ENCODE measurements at places on chromosomes 5 and 9. TPM values are rescaled to one million over a fixed set of nuclear protein-coding genes. Genes with fewer than 3 reads are reported as not detected.

- no peak overlapping the region for H3K27ac ChIP-seq
- H3K27me3 ChIP-seq = no peaks in the 10 kb centered on the region
- H3K36me3 ChIP-seq = no peaks in the 10 kb centered on the region
- H3K4me1 ChIP-seq = peaks cover 2% of the 10 kb centered on the region
- no peak overlapping the region for H3K4me3 ChIP-seq
These were observed 6.6 kb upstream of the ASPN start for GRCh38 chr9:92488681-92489550.

The DDX4 gene
- total RNA-seq = not detected

The ANKRD18A gene
- 2.2 TPM for total RNA-seq

- H3K4me1 ChIP-seq = peaks cover 37% of the 10 kb centered on the region
- no peak overlapping the region for H3K4me3 ChIP-seq
- no peaks in the 10 kb centered on the region for H3K36me3 ChIP-seq
- no peak for DNase-seq
- H3K27ac ChIP-seq = no peak overlapping the region
- H3K27me3 ChIP-seq = no peaks in the 10 kb centered on the region
These were observed 35.6 kb downstream of the TRIO start for GRCh38 chr5:14178671-14179211.

The GPX8 gene
- total RNA-seq = 38.8 TPM

DNA sequence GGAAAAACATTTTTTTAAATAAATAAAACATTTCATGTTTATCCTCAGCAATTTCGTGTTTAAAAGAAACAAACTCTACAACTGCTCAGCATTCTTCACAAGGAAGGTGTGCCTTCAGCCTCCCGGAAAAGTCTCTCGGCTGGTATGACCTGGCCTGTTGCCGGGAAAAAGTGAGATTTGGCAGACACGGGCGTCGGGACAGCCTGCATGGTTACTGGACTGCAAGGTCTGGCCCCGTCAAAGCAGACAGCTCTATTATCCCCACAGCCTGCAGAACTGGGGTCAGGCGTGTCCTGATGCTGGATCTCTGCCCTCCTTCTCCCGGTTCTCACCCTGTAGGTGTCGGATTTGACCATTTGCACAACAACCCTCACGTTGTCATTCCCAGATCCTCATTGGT, 120.3 kb upstream of the SPATA31C2 start:
- DNase-seq = no peak
- no peaks in the 10 kb centered on the region for H3K36me3 ChIP-seq
- peaks cover 4% of the 10 kb centered on the region for H3K4me1 ChIP-seq
- H3K4me3 ChIP-seq = no peak overlapping the region

DNA sequence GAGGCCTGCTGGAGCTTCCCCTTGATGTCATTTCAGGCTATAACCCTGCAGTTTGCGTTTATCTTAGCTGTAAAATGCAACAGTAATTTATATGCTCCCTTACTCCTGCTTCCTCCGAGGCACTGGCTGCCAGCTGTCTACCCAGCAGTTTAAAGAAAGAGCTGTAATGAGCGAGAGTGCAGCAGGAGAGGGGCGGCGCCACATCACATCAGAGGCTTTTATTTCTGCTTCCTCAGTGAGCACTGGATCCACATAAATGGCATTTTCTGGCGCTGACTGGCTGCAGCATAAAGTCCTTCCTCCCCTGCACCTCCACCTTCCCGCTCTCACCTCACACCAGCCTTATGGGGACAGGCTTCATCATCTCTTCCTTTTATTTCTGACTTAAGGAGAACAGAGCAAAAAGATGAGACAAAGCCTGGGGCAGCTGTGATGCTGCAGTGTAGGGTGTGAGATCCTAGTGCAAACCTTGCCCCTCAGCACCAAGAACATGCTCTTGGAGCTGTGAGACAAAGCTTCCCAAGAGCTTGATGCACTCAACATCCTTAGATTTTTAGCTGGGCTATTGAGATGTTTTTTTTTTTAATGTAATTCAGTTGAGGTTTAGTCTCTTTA, 829.6 kb upstream of the ZNF608 start:
- no peak for DNase-seq
- H3K4me1 ChIP-seq = peaks cover 16% of the 10 kb centered on the region
- H3K4me3 ChIP-seq = no peak overlapping the region
- no peaks in the 10 kb centered on the region for H3K36me3 ChIP-seq

The PCDHGA7 gene
- total RNA-seq = 0.41 TPM

- H3K4me1 ChIP-seq = peaks cover 37% of the 10 kb centered on the region
- peak overlapping the region; percentile 77 for H3K27ac ChIP-seq
- no peak for DNase-seq
These were observed 183.0 kb downstream of the GLIS3 start for GRCh38 chr9:4116723-4117460.

DNA sequence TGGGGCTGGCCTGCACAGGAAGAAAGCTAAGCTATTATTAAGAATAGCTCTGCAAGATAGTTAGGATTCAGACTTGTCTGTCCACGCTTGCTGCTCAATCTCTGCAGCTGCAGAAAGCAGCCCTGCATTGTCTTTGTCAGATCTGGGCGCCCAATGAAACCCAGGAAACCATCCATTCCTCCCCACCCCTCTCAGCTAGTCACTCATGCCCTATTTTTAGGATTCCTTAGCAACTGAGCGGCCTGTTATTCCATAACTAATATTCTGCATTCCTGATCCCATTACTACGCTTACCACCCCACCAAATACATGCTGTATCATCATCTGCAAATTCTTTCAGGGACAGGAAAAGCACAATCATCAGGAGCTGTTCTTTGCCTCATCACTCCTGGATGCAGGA, 52.9 kb upstream of the APC start:
- no peak for DNase-seq
- H3K36me3 ChIP-seq = no peaks in the 10 kb centered on the region
- H3K4me3 ChIP-seq = no peak overlapping the region
- no peaks in the 10 kb centered on the region for H3K27me3 ChIP-seq

The DHX29 gene
- total RNA-seq = 25.1 TPM

GRCh38 chr9:131734165-131734610, 5.7 kb downstream of the RAPGEF1 start:
- H3K27me3 ChIP-seq = no peaks in the 10 kb centered on the region
- no peak for DNase-seq
- H3K4me1 ChIP-seq = peaks cover 51% of the 10 kb centered on the region
- no peak overlapping the region for H3K27ac ChIP-seq

- H3K27me3 ChIP-seq = no peaks in the 10 kb centered on the region
- no peak overlapping the region for H3K4me3 ChIP-seq
- H3K4me1 ChIP-seq = no peaks in the 10 kb centered on the region
- DNase-seq = no peak
These were observed 425.6 kb upstream of the PTPRD start for GRCh38 chr9:11038366-11038765.

DNA sequence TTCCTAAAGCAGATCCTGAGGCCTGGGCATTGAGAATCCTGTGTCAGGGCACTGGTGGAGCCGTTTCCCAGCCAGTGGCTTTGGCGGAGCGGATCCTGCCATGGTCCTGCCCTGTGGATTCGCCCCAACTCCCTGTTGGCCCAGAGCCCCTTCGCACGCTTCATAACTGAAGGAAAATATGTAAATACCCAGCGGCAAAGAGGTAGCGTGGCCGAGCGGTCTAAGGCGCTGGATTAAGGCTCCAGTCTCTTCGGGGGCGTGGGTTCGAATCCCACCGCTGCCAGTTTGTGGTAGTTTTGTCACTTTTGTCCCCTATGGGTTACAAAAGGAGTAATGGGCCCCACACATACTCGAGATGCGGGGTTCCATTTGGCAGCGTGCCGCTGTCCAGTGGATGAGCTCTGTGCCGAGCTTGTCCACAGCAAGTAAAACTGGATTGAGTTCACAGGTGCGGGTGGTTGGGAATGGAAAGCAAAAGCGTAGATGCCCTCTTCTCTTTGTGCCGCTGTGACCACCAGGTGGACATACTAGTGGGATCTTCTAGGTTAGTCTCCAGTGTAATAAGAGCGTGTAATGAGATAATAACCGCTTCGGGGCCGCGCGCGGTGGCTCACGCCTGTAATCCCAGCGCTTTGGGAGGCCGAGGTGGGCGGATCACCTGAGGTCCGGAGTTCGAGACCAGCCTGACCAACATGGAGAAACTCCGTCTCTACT, 17.3 kb downstream of the TRIM7 start:
- H3K36me3 ChIP-seq = peaks cover 1% of the 10 kb centered on the region
- peak; percentile 53 for DNase-seq
- peaks cover 9% of the 10 kb centered on the region for H3K4me1 ChIP-seq
- peak overlapping the region; percentile 99 for H3K27ac ChIP-seq
- H3K4me3 ChIP-seq = peak overlapping the region; percentile 87

DNA sequence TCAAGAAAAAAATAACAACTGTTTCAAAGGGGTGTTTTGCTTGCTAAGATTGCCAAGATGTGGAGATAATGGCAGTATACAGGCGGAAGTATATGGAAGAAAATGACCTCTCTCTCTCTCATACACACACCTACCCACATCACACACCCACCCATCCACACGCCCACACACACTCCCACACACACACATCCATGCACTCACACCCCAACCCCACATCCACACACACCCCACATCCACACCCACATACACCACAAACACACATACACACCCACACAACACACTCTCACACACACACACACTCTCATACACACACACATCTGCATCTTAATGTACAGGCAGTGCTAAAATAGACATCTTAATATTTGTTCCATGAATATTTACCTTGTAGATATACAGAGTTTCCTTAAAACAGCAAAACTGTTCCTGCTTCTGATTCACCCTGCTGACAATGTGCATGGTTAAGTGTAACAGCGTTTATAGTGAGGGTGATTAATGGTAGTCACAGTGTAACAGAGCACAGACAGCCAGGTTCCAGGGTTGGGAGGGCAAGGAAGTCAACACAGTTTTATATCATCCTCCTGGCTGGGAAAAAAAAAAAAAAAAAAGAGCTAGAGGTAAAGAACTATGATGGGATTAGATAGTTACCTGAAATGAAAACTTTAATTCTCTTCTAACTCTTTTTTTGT, 8.3 kb downstream of the BHMT2 start:
- H3K27ac ChIP-seq = no peak overlapping the region
- no peak overlapping the region for H3K4me3 ChIP-seq
- DNase-seq = no peak
- H3K27me3 ChIP-seq = no peaks in the 10 kb centered on the region

The COL15A1 gene
- not detected for total RNA-seq

- no peaks in the 10 kb centered on the region for H3K27me3 ChIP-seq
- H3K27ac ChIP-seq = no peak overlapping the region
- no peak overlapping the region for H3K4me3 ChIP-seq
- no peaks in the 10 kb centered on the region for H3K36me3 ChIP-seq
- peaks cover 8% of the 10 kb centered on the region for H3K4me1 ChIP-seq
These were observed 96.0 kb upstream of the PAM start for GRCh38 chr5:102659151-102659550.

GRCh38 chr9:97413462-97413861, 1.6 kb downstream of the TDRD7 start:
- H3K27me3 ChIP-seq = peaks cover 3% of the 10 kb centered on the region
- peak overlapping the region; percentile 87 for H3K4me3 ChIP-seq
- no peaks in the 10 kb centered on the region for H3K36me3 ChIP-seq
- peaks cover 25% of the 10 kb centered on the region for H3K4me1 ChIP-seq
- DNase-seq = no peak
- no peak overlapping the region for H3K27ac ChIP-seq

The PCDHA9 gene
- 3.8 TPM for total RNA-seq

DNA sequence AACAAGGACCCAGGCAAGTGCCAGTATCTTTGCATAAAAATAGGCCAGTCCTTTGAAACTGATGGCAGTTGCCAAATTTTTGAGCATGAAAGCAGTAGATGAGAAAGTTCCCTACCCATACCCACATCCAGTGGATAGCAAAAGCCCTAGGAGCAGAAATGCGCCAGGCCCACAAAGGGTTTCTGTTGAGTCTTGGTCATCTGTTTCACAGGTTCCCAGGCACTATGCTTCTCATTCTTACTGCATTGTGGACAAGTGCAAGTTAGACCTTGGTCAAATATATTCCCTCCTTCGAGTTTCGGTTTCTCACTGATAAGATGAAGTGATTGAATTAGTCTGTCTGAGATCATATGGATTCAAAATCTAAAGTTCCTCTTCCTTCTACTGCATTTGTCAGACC, 152.3 kb downstream of the NR3C1 start:
- DNase-seq = no peak
- no peaks in the 10 kb centered on the region for H3K4me1 ChIP-seq
- no peak overlapping the region for H3K27ac ChIP-seq
- H3K36me3 ChIP-seq = no peaks in the 10 kb centered on the region
- peaks cover 2% of the 10 kb centered on the region for H3K27me3 ChIP-seq

DNA sequence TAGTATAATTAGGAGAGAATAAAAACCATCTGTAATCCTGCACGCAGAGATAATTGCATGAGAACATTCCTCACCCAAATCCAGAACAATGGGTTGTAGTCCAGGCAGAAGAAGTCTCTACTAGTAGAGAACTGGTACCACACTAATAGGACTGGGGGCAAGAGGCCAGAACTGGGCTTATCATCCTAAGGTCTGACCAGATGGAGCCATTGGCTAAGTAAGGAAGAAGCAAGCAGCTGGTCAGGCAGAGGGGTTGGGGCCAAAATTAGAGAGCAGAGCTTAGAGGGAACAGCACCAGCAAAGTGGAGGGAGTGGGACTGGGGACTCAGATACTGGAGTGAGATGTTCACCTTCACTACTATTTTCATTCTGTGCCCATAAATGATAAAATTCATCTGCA, 35.4 kb upstream of the MAP1B start:
- no peak overlapping the region for H3K4me3 ChIP-seq
- H3K36me3 ChIP-seq = no peaks in the 10 kb centered on the region
- H3K27ac ChIP-seq = no peak overlapping the region
- H3K4me1 ChIP-seq = peaks cover 5% of the 10 kb centered on the region

GRCh38 chr9:20044686-20045085, 255.8 kb upstream of the SLC24A2 start:
- no peak overlapping the region for H3K4me3 ChIP-seq

DNA sequence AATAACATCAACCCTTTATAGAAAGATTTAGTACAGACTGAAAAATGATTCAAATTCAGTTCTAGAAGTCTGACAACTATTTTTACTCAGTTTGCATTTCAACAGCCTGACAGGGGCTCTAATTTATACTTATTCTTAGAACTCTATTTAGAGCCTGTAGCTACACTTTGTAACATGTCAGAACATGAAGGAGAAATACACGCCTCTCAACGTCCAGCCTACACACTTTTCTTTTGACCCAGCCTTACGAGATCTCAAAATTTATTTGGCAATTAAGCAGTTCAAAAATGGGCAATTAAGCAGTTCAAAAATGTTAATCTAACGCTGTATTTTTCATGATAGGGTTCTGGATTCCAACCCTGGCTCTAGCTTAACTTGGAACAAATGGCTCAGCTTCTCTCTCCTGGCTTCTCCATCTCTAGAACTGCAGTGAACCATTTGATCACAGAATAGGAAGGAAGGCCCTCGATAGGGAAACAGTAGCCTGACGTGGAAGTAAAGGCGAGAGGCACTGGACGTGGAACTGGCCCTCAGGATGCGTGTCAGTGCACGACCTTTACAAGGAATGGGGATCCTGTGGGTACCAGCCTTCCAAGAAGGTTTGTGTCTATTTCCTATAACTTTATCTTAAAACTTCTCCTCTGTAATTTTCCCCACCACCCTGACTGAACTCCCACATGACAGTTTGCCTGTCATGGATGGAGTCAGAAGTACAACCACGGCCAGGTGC, 66.4 kb downstream of the PRRT1B start:
- H3K27me3 ChIP-seq = no peaks in the 10 kb centered on the region
- no peak for DNase-seq

Data from progenitor cell of endocrine pancreas (in vitro differentiated cells).